ENCODE measurements at places on chromosomes 1 and 21.

DNA sequence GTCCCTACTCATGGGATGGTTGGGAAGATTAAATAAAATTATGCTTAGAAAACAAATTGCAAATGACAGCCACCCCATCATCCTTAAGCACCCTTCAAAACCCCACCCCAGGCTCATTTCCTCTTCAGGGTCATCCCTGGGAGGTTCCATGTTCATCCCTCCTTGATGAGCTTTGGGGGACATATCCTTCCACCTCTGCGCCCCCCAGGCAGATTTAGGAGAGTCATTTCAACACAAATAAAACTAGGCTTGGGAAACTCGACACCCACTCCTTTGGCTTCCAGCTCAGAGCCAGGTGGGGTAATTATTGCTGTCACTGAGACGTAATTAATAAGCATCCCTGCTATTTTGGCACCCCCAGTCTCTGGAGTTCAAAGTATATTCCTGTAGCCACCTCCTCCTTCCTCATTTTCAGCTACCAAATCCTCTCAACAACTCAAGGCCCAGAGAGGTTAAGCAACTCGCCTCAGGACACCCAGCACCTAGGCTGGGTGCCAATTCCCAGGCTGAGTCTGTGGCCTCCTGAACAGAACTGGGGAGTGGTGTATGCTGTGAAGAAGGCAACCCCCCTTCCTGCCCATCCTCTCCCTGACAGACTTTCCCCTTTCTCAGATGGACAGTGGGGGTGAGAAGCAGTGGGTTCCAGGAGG, 595 bp downstream of the CRYBG2 start:
- no peak for DNase-seq

GRCh38 chr1:51990478-51990965, at the start of gene RAB3B:
Gene RAB3B (minus strand): TSS chr1:51990700. CDS start chr1:51977117, 13,583 bp downstream.
- peak; percentile 45 for DNase-seq

DNA sequence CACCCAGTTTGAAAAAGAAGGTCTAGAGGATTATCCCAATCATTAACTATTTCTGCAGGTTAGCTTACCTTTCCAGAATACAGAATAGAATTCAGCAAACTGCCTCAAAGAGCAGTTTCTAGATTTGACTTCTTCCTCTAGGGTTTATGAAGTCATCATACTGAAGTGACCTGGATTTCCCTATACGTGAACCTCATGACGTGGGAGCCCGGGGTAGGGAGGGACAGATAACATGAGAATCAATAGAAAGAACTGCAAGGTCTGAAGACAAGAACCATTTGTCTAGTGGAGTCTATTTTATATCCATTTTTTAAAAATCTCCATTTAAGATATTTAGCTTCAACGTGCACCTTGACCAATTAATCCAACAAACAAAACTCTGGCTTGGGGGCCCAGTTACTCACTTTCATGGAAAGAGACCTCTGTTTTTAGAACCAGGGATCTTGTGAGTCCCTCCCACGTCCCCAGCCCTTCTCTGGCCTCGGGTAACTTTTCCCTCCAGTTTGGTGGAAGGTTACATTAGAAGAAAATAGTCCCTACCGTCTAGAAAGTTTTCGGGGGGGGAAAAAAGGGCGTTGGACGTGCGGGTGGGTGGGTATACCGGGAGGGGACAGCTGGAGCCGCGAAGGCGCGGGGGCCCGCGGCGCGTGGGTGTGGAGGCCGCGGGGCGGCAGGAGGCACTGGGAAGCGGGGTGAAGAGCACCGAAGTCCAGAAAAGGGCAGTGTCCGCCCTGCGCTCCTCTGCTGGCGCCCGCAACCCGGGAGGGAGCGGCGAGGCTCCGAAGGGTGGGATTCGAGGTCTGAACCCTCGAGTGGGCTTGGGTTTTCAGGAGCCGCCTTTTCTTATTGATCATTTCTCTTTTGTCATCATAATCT, 13.8 kb upstream of the POGZ start:
- DNase-seq: peak; percentile 66

- DNase-seq: peak; percentile 42
Observed at GRCh38 chr1:192592981-192593708, 17.6 kb downstream of the RGS1 start.

DNA sequence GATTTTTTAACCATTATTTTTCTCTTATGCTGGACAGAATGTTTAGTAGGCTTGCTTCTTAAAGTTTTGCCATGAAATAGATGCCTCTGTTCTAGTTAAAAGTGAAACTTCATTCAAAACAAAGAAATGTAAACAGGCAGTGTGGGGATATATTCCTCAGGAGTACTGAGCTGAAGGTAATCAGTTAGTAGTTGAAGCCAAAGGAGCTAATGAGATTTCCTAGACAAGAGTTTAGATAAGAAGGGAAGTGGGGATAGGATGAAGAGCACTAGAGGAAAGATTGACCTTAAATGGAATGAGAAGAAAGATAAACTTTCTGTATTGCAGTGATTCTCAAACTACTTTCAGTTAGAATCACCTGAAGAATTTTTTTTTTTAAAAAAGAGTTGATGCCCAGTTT, 23.9 kb downstream of the PRRC2C start:
- peak; percentile 62 for DNase-seq

Data from amniotic epithelial cell (primary cell).